ENCODE measurements at places on chromosomes 6 and 20. TPM values are rescaled to one million over a fixed set of nuclear protein-coding genes. Genes with fewer than 3 reads are reported as not detected.

PRKN gene
- 5.2 TPM for total RNA-seq

NOX3 gene
- total RNA-seq: not detected

KHDC1L gene
- total RNA-seq: not detected

TRIM15 gene
- 51.4 TPM for total RNA-seq

CFAP61 gene
- total RNA-seq: not detected

ROS1 gene
- total RNA-seq: 1.1 TPM

SLC4A11 gene
- 1.1 TPM for total RNA-seq

ZNF391 gene
- total RNA-seq: 1.6 TPM

DNA sequence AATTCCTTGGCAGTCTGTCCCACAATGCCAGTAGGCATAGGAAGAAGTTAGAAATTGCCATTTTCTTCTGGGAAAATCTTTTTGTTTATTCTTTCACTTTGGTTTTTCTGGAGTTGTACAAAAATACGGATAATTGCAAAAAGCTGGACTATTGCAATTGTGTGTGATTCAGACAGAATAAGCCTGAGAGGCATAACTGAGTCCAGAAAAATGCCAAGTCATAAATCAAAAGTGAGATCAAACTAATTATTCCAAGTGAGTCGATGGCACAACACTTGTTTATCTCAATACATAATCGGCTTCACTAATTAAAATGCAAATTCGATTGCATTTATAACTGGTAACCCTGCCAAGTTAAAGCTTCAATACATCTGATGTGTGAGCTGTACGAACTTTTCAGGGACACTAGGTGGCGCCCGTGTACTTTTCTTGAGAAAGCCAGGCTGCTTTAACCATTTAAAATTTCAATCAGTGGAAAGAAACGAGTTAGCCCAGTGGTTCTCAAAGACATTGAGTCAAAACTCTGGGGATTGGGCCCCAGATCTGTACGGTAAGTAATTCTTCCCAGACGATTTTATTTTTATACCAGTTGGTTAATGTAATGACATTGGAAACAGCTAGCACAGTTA, 102.6 kb downstream of the LAMP5 start:
- DNase-seq: peak; percentile 65

DNA sequence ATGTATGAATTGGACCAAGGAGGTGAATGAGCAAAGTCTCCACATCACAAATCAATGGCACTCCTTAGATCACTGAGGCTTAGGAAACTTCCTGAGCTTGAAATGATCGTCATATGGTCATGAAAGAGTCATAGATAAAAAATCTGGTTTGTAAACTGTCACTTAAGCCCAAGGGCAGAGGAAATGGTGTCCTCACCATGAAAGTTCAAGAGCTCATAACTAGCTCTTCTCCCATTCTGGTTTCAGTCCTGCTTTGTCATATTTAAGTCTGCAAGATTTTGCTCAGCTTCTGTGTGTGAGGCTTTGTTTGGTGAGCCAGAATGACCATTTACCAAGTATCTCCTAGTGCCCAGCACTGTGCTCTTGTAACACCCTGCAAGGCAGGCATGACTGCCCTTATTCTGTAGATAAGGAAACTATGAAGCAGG, 60.5 kb downstream of the GJA10 start:
- no peak for DNase-seq

DNA sequence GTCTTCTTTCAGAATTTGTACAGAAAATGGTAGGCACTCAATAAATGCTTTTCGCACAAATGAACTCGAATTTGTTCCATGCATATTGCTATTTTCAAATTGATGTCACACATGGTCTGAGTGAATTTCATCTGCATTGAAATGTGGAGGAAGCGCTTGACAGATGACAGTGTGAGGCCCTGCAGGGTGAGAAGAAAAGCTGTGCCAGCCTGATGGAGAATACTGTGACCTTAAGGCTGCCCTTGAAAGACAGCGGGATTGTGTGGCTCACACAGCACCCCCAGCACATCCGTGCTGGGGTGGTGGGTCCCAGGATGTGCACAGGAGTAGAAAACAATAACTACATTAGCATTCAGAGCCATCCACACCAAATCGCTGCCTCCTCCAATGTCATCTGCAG, 14.8 kb upstream of the MCHR2 start:
- DNase-seq: no peak

DNA sequence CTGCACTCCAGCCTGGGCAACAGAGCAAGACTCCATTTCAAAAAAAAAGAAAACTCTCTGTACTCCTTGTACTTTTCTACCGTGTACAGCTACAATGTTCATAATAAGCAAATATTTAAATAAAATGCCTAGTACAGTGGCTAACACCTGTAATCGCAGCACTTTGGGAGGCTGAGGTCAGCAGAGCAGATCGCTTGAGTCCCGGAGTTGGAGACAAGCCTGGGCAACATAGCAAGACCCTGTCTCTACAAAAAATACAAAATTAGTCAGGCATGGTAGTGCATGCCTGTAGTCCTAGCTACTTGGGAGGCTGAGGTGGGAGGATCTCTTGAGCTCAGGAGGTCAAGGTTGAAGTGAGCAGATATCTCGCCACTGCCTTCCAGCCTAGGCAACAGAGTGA, 5.7 kb downstream of the NAPB start:
- no peak for DNase-seq

GRCh38 chr6:14709066-14709670, 536.7 kb upstream of the JARID2 start:
- DNase-seq: no peak

GRCh38 chr20:33601861-33602260, 60.3 kb upstream of the C20orf144 start:
- DNase-seq: no peak

GRCh38 chr20:31675828-31676608, 38.3 kb downstream of the COX4I2 start:
- no peak for DNase-seq

DNA sequence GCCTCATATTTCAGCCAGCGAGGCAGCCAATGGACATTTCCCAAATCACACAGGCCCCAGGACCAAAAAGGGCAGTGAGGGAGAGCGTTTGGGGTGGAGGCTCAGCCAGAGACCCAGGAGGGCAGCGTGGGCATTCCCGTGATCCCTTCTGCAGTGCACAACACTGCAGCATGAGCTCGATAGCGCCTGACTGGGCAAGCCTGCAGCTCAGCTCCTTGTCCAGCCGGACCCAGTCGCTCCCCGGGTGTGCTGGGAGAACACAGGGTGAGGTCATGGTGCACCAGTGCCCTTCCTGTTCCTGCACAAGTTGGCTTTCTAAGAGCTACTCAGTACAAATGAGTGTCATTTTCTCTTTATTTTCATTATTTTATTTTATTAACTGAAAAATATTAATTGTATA, 5.9 kb downstream of the TTLL2 start:
- DNase-seq: no peak

- no peak for DNase-seq
Measured at GRCh38 chr6:106275692-106276091, 49.9 kb downstream of the ATG5 start.

DNA sequence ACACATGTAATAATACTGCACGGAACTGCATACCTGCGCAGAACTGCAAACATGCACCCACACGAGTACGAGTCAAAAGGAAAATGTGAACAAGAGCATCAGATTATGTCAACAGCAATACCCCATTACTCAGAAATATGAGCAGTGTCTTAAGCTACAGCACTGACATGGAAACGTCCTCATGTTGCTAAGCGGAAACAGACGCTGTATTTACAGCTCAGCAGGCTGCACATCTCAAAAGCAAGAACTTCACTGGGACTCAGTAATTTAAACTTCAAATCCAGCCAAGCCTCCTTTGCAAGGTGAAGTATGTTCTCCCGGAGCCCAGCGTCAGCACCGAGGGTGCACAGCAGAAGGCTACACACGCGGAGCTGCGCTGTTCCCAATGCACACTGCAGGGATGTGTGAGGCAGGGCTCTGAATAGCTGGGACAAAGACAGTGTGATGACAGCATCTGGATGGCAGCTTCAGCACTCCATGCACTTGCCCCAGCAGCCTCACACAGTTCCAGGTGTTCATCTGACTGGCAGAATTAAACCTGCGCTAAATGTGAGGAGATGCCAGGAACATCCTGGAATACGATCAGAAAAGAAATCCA, 202.8 kb downstream of the WDR27 start:
- DNase-seq: no peak

DNA sequence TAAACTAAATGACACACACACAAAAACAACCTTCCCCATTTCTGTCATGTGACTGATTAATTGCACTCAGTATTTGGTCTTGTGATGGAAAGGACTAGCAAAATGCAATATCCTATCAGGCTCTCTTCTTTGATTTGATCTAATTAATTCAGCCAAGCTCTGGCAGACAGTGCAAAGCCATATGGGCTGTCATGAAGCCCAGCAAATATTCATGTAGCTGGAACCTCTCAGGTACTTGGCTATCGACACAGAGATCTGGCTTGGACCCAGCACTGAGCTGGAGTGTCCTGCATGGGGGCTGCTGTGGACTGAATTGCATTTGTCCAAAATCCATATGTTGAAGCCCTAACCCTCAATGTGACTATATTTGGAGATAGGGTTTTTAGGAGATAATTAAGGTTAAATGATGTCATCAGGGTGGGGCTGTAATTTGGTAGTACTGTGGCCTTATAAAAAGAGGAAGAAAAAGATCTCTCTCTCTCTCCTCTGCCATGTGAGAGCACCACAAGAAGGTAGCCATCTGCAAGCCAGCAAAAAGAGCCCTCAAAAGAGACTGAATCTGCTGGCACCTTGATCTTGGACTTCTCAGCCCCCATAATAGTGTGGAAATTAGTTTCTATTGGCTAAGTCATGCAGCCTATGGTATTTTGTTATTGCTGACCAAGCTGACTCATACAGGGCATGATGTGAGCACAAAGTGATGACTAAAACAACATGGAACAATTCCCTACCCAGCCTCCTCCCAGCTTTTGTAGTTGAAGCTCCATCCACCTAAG, 77.1 kb downstream of the STMND1 start:
- no peak for DNase-seq

DNA sequence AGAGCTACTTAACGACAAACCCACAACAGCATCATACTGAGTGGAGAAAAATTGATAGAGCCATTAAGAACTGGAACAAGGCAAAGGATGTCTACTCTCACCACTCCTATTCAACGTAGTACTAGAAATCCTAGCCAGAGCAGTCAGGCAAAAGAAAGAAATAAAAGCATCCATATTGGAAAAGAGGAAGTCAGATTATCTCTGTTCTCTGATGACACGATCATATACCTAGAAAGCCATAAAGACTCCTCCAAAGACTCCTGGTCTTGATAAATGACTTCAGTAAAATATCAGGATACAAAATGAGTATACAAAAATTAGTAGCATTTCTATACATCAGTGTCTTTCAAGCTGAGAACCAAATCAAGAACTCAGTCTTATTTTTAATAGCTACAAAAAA, 17.0 kb upstream of the FHL5 start:
- DNase-seq: no peak

DNA sequence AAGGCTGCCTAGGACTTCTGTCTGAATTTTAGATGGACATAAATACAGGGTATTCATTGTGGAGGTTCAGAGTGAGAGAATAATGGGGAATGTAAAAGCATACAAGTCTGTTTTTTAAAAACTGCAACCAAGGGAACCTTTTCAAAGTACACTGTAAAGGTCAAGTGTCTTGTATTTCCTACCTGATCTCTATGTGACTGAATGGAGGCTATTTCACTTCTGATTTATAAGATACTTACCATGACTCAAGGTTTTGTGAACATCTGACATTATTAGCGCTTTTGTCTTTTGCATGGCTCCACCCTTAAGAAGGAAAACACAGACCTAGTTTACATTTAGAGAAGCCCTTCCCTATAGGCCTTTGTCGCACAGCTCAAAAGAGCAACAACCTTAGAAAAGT, 126.5 kb downstream of the ZFAND3 start:
- DNase-seq: no peak

GRCh38 chr6:152973916-152974315, 8.9 kb downstream of the FBXO5 start:
- DNase-seq: no peak

DNA sequence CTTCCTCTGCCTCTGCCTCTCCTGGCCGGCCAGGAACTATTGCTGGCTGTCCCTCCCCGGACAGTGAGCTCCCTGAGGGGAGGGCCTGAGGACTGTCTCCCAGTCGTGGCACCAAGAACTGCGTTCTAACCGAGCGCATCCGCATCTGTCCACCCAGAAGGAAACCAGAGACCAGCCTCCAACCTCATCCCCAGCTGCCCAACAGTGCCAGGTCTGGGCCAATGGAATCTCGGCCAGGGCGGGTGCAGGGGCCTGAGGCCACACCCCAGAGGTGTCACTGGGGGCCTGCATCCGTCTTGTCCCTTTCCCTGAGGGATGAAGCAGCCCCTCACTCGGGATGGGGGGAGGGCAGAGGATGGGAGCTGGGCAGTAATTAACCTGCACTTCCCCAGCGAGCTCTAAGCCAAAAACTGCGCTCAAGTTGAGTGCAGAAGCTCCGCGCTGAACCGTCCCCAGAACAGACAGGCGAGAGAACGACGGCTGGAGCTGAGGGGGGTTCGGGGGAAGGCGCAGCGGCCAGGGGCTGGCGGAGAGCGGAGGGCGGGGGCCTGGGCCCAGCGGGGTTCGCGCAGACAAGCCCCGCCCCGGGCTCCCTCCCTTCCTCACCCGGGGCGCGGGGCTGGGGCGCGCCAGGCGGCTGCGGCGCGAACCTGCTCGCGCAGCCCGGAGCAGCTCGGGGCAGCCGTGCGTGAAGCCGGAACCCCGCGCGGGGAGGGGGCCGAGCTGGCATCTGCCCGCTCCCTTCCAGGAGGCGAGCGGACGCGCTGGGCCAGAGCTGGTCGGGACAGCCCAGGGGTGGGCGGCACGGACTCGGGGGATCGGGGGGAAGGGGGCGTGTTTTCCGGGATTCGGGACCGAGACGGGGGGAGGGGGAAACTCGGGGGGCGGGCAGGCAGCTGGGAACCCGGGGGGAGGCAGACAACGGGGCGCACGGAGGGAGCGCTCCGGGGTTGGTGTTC, 1.4 kb downstream of the TFEB start:
- peak; percentile 83 for DNase-seq

- DNase-seq: no peak
Measured at GRCh38 chr6:91904586-91905164, 1317.8 kb upstream of the MAP3K7 start.

GRCh38 chr6:127201321-127201720, 65.3 kb upstream of the RNF146 start:
- DNase-seq: no peak

DNA sequence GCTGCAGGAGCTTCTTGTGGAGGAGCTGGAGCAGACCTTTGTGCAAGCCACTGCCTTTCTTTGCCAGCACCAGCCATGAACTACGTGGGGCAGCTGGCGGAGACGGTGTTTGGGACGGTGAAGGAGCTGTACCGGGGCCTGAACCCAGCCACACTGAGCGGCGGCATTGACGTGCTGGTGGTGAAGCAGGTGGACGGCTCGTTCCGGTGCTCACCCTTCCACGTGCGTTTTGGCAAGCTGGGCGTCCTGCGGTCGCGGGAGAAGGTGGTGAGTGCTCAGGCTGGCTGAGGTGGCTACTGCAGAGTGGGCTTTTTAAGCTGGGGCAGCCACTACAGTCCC, 5.1 kb downstream of the LPIN3 start:
- DNase-seq: no peak
